ENCODE measurements at places on chromosomes 1 and 21.

DNA sequence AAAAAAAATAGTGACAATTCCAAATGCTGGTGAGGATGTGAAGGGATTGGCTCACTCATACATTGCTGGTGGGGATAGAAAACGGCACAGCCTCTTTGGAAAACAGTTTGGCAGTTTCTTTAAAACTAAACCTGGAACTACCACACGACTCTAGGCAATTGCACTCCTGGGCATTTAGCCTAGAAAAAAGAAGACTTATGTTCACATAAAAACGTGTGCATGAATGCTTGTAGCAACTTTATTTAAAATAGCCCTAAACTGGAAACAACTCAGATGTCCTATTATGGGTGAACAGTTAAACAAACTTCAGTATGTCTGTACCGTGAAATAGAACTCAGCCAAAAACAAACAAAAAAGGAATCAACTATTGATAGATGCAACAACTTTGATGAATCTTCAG, 9.4 kb upstream of the TMEM9 start:
- DNase-seq, result no peak

DNA sequence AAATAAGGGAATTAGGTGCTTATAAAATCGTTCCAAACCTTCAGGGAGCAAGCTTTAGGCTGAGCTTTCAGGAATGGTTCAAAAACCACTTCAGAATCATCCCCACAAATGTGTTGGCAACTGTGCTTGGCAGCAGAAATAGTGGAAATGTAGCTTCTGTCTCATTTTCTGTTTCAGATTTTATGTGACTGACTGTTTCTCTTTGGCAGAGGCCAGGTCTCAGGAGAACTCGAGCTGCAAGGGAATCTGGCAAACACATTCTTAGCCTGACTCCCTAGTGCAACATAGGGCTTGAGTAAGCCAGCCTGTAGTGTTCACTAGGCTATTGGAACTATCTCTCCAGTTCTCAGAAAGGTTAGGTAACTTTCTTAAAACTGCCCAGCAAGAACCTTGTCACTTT, 128.6 kb downstream of the PLA2G4A start:
- no peak for DNase-seq

DNA sequence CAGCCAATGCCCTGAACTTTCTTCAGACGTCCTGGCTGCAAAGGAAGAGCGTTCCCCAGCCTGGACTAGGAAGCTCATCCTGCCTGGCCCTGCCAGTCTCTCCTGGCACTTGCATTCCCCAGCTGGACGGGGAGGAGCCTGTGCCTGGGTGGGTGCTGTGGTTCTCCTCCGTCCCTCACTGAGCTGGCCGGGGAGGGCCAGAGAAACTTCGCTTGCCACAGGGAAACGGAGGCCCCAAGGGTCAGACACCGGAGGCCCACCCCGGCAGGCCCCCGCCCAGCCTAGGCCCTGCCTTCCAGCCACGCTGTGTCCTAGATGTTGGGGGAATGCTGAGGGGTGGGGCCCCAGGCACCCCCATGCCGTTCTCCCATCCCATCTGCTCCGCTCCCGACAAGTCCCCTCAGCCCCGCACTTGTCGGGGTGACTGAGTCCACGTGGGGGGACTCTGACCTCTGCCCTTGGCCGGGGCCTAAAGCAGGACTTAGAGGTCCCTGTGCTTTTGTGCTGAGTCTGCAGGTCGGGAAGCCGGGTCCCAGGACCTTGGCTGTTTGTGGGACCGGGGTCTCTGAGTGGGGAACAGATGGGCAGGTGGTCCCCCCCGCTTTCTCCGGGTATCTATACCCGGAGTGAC, 4.8 kb downstream of the FTCD start:
- no peak for DNase-seq

DNA sequence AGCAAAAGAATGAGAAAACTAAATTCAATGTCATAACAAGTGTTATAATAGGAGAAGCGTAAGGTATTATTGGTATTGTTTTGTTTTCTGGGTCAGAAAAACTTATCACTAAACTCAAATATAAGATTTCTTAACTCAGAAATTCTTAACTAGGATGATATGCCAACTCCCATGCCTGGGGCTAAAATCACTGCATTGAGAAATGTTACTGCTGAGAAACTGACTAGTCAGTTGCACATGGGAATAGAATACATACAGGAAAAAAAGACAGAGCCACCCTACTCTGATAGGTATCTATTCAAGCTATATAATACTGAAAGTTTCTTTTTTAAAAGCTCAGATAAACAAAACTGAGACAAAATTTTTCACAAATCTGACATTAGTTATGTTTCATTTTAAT, 56.3 kb downstream of the PRPF38A start:
- DNase-seq, result no peak

- DNase-seq, result no peak
Observed at GRCh38 chr1:12294076-12294475, 64.2 kb downstream of the VPS13D start.

DNA sequence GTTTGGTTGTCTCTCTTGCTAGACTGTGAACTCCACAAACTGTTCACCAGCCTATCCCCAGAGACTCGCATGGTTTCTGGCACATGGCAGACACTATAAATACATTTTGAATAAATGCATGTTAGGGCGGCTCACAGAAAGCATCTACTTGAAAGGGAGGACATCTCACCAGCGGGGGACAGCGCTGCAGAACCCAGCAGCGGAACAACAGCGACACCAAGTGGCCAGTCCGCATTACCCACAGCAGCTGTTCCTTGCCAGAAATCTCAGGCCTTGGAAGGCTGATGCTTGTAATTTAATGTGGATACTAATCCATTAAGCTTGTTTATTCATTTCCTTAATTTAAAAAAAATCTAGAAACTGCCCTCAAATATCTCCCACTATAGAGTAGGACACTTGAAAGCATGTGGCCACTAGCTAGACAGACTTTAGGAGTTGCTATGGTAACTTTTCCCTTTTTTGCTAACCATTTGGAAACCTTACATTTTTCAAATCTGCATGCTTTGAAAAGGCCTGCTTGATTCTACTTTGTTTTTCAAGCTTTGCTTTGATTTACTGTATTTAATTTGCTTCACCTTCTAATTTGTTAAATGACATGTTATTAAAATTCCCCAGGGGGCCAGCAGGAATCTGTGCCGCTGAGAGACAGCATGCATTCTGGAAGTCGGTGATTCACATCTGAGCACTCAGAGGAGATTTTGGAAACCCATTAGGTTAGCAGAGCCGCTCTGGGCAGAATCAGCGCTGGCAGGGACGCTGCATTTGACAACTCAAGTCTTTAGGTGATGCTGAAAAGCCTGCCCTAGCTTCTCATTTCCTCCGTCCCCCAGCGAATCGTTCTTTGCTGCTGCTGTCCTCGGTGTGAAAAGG, 63.5 kb upstream of the SSX2IP start:
- peak; percentile 65 for DNase-seq

- DNase-seq, result no peak
Observed at GRCh38 chr1:68673771-68674170, 176.9 kb upstream of the DEPDC1 start.

GRCh38 chr1:67721112-67721511, 36.1 kb downstream of the GADD45A start:
- DNase-seq, result no peak

- no peak for DNase-seq
Observed at GRCh38 chr21:31530897-31531705, 128.4 kb upstream of the SOD1 start.

- no peak for DNase-seq
Observed at GRCh38 chr1:43951021-43951985, 4.6 kb downstream of the IPO13 start.

GRCh38 chr1:234776876-234777855, 167.2 kb upstream of the IRF2BP2 start:
- no peak for DNase-seq

- no peak for DNase-seq
Observed at GRCh38 chr21:35136586-35137219, 87.6 kb upstream of the RUNX1 start.

DNA sequence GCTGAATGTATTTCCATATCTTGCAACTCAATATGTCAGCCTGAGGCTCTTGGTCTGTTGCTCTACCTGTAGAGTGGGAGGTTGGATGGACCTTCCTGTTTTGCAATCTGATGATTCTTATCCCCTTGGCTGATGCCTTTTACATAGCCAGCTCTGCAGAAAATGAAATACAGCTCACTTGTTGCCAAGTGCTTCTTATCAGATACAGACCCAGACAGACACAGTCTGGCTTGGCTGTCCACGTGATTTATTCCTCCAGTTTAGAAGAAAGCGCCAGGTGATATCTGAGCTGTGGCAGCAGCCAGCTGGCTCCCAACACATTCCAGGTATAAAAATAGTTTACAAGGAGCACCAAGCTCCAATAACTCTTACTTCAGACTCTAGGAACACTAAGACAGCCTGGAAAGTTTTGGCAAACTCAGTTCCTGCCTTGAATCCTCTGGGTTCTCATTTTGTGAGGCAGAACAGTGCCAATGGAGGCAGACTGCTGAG, 479.2 kb upstream of the USP24 start:
- DNase-seq, result no peak

DNA sequence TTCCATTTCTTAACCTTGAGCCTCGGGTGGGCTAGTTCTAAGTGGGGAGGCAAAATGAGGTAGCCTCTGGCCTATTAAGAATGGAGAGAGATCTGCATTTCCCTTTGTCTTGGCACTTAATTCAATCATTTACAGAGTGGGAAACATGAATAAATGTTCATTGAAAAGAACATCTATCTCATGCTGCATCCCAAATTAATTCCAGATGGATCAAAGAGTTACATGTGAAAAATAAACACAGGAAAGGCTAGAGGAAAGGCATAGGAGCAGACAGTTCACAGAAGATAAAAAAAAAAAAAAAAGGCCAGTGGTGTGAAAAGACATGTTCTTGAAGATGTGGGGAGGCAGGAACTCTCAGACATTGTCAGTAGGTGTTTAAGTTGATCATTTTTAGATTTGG, 35.7 kb upstream of the EPS8L3 start:
- DNase-seq, result no peak

GRCh38 chr1:154446789-154447188, 41.6 kb downstream of the IL6R start:
- DNase-seq, result no peak

DNA sequence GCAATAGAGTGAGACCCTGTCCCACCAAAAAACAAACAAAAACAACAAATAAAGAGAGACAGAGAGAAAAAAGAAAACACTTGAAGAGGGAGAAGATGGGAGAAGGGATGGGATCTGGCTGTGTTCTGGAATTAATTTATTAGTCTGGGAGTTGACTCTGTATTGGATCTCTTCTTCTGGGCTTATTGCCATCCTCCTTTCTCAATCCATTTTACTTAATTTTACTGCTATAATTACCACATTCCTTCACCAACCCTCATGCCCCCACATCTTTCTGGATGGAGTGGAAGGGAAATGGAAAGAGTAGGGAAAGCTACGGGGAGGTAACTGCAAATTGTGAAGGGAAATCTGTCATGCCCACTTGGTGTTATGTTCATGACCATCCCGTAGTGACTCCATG, 42.9 kb downstream of the FMN2 start:
- DNase-seq, result no peak

DNA sequence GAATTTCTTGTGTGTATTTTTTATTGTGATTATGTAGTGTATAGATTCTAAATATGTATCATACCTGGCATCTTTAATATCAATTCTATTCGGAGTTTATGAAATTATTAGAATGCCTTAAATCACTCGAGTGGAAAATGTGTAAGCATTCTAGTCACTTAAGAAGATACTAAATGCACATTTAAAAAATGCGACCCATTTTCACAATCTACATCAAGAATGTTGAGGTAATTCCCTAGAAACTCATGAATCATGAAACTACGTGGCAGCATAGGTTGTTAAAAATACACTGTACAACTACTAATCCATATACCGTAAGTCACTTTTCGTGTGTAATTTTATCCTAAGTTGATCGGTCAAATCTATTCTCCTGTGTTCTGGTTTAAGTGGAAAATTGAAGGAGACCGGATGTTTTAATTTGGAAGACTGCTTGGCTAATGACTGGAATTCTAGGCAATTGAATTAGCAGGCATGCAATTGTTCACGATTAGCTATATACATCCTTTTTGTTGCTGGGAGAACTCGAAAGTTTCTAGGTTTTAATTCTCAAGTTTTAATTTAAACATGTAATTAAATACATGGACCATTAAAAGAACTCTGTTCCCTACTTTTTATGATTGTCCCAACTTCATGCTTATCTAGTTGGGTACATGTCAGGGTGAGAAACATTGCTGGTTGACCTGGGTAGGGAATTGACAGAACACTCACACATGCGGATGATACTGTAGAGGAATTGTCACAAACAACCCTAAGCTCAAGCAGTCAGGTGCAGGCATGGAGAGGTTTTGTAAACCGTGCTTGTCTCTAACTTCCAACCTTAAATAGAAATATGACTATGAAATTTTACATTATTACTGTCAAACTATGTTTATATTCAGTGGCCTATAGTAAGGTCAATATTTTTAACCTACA, 6.6 kb downstream of the ZBTB18 start:
- DNase-seq, result no peak

GRCh38 chr1:154551474-154551873, 7.0 kb downstream of the UBE2Q1 start:
- DNase-seq, result no peak

DNA sequence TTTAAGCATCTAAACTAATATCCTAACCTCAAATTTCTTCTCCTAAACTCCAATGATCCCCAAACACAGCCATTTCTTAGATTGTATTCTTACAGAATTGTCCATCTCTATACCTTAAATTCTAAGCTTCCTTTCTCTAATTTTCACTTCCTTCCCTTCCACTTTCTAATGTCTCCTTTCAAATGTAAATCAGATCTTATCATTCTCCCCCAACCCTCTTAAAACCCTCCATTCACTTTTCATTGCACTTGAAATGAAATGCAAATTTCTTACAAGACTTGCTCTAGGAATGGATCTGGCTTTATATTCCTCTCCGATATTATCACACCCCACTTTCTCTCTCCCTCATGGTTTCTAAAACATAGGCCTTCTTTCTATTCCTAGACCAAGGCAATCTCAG, 534.6 kb downstream of the LMO4 start:
- no peak for DNase-seq

DNA sequence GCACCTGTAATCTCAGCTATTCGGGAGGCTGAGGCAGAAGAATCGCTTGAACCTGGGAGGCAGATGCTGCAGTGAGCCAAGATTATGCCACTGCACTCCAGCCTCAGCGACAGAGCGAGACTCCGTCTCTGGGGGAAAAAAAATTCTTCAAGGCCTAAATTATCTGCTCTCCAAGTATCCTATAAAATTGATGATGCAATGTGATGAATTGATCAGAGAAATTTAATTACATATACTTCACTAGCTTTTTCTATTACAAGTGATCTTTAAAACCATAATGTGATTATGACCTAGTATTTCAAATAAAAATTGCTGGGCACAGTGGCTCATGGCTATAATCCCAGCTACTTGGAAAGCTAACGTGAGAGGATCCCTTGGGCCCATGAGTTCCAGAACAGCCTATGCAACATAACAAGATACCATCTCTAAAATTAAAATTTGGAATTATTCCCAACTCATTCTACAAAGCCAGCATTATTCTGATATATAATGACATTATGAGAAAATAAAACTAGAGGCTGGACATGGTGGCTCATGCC, 43.7 kb downstream of the ARID4B start:
- DNase-seq, result no peak

- DNase-seq, result no peak
Observed at GRCh38 chr1:8565802-8566201, 247.9 kb downstream of the SLC45A1 start.

All from stimulated activated naive CD8-positive, alpha-beta T cell treated with anti-CD3 and anti-CD28 coated beads, Interleukin-15, amount 100 ng/mL, for 72 hours (primary cell).